ENCODE measurements at places on chromosomes 12 and 14. TPM values are rescaled to one million over a fixed set of nuclear protein-coding genes. Genes with fewer than 3 reads are reported as not detected.

GRCh38 chr12:34033628-34034296, 11.5 kb downstream of the ALG10 start:
- DNase-seq = no peak

GRCh38 chr14:104935026-104935650, 10.5 kb downstream of the PLD4 start:
- peak; percentile 41 for DNase-seq

GRCh38 chr14:58077621-58078020, 74.4 kb downstream of the ARMH4 start:
- no peak for DNase-seq

DNA sequence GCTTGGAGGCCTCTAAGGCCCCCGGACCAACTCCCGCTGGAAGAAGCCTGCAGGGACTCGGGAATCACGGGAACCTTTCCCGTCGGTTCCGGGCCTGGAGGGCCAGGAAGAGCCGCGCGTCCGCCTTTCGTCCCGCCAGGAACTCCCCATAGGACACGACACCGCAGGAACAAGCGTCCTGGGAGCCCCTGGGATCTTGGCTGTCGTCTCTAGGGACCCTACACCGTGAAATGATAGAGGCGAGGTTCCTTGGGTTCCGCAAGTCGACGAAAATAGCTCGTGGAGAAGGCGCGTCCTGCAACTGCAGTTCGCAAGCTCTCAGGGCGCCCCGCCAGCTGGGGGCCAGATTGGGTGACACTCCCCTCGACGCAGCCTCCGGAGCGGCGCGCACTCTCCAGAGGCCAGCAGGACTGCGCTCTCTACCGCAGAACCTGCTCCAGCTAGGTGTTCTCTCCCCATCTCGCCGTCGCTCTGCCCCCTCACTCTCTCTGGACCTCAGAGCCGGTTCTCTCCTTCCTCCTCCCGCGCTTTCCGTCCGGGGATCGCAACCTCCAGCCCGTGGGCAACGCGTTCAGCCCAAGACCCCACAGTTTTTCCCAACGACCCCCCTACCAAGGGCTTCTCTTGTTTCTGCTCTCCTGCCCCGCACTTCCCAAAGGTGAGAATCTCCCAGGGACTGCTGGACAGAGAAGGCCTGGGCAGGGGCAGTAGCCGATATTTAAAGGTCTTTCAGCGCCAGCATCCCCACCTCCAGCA, 776 bp downstream of the BMP4 start:
- DNase-seq = peak; percentile 76

- no peak for DNase-seq
Measured at GRCh38 chr14:91337699-91338335, 79.8 kb downstream of the CCDC88C start.

DNA sequence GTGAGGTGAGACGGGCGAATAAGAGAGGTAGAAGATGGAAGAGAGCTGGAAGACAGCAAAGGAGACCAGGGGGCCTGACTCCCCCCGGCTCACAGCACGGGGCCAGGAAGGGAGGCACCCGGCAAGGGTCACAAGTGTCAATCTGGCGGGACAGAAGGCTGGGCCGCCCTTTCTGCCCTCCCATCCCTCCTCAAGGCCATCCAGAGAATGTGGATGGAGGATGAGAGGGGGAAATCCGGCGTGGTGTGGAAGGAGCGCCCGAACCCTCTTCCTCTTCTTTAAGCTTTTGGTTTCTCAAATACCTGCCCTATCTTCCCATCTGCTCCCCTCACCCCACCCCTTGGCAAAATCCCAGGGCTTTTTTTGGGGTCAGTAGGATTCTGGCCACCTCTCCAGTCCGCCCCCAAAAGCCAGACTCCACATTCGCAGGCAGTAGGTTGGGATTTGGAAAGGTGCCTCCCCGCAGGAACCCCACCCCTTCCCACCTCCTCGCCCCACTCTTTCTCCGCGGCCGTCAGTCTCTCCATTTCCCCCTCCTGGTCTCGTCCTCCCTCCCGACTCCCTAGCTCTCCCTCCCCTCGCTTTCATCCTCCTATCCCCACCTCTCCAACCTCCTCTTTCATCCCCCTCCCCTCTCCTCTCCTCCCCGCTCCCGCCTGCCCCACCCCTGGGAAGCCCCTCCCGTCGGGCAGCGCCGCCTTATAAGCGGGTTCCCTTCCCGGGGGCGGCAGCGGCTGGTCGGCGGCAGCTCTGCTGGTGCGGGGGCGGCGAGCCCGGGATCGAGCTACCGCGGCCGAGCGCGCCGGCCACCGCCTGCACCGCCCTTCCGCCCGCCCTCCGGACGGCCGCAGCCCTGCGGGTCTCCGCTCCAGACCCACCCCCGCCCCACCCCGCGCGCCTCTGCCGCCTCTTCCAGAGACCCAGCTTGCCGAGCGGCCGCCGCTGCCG, at the start of gene PTMS:
Gene PTMS (plus strand): TSS at position 730 of the 948 bp plus-strand sequence. CDS start 343 bp downstream, outside the sequence.
- DNase-seq = peak; percentile 91

DNA sequence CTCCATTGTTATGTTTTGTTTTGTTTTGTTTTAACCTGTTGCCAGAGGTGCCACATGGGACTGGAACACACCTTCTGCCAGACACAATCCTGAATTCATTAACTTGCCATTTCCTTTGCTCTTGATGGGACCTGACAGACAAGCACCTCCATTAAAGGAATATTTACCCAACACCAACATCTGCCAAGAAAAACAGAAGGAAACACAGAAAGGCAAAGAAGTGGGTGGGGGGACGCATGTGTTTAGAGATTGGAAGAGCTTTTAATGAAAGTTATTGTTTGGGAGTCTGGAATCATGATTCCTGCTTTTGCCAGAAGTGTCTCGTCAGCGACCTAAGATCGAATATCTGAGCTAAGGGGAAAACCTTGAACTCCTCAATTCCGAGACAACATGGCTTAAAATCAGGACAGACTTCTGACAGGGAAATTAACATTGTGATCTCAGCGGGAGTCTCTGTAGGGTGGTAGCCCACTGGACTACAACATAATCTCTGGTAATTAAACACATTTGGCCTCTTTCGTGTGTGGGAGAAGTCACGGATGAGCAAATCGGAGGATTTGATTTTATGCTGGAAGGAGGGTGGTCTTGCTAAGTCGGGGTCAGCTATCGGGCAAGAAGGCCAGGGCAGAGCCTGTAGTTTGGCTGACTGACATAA, 210.4 kb upstream of the FAR2 start:
- DNase-seq = no peak

DNA sequence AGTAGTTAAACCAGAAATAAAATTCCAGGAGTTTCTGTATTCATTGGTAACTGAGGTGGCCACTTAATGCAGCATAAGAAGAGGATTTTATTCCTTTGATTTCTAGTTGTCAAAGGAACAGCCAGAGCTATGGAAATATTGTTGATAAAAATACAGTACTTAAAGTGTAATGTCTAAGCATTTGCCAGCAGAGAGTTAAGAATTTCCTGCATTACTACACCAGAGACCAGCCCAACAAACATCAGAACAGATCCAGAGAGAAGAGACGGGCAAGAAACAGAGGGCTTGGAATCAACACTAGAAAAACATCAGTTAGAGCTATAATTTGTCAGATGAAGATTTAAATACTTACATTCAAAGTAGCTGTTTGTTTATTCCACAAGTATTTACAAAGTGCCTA, 77.9 kb downstream of the ST8SIA1 start:
- no peak for DNase-seq

DNA sequence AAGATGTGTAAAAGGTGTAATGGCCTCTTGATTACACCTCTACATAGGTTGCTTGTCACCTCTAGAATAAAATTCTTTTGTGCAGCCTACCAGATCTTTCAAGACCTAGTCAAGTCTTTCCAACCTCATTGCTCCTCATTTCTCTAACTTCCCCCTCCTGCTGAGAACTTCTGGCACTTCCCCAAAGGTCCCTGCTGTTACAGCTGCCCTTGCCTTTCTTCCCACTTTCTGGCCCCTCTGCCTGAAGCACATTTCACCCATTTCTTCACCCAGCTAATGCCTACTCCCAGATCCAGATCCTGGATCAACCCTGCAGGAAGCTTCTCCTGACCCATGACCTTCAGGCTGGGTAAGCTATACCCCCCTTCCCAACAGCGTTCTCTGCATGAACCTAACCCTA, 1.5 kb downstream of the TSHR start:
- no peak for DNase-seq

DNA sequence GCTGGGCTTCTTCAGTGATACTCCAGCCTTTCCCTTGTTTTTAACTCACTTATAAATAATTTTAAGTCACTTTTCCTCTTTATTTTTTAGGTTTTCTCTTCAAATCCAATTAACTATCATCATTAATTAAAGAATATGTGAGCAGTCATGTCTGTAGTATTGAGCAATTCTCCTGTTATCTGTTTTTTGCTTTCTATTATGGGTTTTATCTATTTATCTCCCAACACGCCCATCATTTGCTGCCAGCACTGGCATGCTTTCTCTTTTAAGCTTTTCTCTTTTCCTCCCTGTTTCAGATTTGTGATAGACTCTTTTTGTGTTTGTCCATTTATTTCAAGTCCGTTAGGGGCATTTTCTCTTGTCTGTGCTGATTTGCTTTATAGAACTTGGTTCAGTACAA, 72.3 kb downstream of the CRADD start:
- no peak for DNase-seq

DNA sequence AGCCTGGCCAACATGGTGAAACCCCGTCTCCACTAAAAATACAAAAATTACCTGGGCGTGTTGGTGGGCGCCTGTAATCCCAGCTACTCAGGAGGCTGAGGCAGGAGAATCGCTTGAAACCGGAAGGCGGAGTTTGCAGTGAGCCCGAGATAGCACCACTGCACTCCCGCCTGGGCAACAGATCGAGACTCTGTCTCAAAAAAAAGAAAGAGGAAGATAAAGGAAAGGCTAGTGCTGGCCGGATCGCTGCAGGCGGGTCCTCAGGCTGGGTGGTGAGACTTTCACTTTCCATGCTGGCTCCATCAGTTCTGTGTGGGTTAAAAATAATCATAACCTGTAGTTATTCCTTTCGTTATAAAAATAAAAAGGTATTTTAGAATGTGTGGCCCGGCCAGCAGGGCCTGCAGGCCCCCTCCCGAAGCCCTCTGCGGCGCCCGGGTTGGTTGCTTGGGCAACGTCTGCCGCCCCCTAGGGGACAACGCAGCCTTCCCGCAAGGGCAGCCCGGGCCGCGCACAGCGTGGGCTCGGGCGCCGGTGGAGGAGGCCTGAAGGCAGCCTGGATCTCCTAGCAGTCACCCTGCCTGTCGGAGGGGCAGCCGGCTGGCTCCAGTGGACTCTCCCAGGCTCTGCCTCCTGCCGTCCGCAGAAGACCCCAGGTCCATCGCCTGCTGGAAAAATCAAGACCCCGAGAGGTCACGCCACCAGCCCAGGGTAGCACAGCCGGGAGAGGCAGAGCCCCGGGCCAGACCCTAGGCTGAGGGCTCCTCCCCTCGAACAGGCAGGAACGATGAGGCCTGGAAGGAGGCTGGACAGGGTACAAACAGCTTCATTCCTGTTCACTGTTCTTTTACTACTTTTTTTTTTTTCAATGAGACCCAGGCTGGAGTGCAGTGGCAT, 5.0 kb upstream of the SLC25A47 start:
- peak; percentile 87 for DNase-seq

DNA sequence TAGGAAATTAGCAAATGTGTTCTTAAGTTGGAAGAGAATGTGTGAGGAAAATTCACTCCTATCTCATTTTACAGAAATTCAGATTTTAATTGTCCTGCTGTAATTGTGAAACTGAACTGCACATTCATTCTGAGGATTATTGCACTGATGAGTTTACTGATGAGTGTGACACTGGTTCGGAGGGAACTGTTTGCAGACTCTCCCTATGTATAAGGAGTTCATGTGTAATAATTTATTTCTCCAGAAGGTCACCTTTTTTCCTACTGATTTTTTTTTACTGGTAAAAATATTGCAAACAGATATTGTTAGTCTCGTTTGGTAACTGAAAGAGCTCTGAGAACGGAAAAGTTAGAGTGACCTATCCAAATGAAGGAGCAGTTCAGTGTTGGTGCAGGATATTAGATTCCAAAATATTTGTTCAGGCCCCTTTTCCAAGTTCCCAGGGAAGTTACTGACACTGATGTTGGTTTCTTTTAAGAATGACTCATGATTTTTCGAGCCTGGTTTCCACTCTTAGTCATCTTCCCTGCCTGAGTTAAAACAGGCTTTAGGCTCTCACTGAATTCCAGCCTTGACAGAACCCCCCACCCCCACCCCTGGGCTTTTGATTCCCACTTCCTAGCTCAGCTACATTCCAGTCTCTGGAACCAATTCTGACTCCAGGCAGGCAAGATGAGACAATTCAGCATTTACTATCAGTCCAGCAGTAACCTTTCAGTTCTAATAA, 18.4 kb downstream of the ANO6 start:
- no peak for DNase-seq

GRCh38 chr12:124227951-124228711, 66.8 kb upstream of the RFLNA start:
- DNase-seq = no peak

DNA sequence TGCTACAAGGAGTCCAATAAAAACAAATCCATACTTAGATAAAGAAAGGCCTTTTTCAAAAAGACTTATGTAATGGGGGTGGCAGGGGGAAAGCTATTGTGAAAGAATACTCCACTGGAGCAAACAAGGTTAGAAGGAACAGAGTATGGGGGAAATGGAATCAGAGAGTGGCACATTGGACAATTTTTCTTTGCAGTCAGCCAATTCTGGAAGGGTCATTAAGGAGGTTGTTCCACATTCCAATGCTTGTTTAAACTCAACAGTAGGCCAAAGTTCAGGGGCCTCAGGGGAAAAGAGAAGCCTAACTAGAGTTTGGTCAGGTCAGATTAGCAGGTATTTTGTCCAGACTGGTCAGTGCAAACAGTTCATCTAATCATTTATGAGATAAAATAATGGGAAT, 105.2 kb upstream of the RESF1 start:
- no peak for DNase-seq

- DNase-seq = no peak
Measured at GRCh38 chr12:32025906-32026305, 66.7 kb downstream of the RESF1 start.

GRCh38 chr12:88753066-88753465, 172.8 kb upstream of the KITLG start:
- DNase-seq = no peak

The TAS2R30 gene
- total RNA-seq = 8.1 TPM

The L2HGDH gene
- total RNA-seq = 4.6 TPM

The RNF10 gene
- 331 TPM for total RNA-seq

The FAM222A gene
- total RNA-seq = 4.7 TPM

The CCDC196 gene
- total RNA-seq = not detected

The IGF1 gene
- 52.1 TPM for total RNA-seq

The IL23A gene
- total RNA-seq = not detected

The GYS2 gene
- total RNA-seq = 0.27 TPM

The ITGB7 gene
- total RNA-seq = 33.4 TPM

The SERPINA12 gene
- total RNA-seq = not detected

The FAM186B gene
- total RNA-seq = 0.36 TPM
